Stimulated activated CD8-positive, alpha-beta memory T cell treated with anti-CD3 and anti-CD28 coated beads, Interleukin-15, amount 100 ng/mL, for 4 hours (primary cell): ENCODE measurements at places on chromosomes 13 and 19.

- no peak for DNase-seq
These were observed 595.5 kb downstream of the SLITRK1 start for GRCh38 chr13:83286737-83287136.

DNA sequence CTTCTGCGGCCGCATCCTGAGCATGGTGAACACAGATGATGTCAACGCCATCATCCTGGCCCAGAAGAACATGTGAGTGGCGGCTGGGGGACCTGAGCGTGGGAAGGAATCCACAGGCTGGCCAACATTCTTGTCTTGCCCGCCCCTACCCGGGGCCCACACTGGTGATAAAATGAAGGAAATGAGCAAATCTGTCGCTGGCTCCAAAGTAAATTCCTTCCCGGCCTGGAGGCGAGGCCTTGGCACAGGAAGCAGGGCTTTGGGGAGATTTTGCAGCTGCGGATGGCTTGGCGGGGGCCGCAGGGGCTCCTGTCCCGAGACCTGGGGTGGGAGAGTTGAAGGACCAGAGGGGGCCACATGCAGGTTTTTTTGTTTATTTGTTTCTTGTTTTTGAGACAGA lies 4.4 kb downstream of the KXD1 start:
- no peak for DNase-seq

DNA sequence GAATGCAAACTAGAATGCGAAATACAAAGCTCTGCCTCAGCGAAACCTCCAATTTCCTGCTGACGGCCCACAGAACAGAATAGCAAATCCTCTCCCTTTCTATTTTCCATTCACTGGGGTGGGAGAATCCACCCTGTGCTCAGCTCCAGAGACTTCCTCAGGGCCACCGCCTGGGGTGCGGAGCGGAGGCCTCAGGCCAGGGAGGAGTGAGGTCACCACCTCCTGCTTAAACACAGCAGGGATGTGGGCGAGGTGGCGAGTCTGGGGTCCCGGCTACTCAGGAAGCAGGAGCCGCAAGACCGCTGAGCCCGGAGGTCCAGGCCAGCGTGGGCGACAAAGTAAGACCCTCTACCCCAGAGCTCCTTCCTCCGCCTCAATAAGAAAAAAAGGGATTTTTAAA lies 666 bp upstream of the ZNF320 start:
- no peak for DNase-seq

GRCh38 chr19:37778613-37779126 lies 716 bp downstream of the ZNF573 start:
- no peak for DNase-seq

GRCh38 chr19:2507109-2507508 lies 31.2 kb downstream of the GADD45B start:
- no peak for DNase-seq

DNA sequence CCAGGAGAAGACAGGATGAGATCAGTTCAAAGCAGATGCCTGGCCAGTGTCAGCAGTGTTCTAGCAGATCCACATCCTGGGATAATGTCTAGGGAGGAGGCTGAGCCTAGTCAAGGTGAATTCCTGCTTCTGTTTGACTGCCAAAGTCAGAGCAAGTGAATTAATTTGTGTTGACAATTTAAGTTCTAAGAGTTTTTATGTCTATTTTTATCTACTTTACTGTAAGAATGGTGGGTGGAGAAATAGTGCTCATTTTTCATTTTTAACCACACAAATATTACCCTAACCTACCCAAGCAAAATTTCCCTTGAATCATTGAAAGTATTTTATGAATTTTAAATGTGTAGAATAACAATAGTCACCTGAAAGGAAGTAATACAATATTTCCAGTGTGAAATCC lies 207.6 kb upstream of the SLC10A2 start:
- DNase-seq: no peak

DNA sequence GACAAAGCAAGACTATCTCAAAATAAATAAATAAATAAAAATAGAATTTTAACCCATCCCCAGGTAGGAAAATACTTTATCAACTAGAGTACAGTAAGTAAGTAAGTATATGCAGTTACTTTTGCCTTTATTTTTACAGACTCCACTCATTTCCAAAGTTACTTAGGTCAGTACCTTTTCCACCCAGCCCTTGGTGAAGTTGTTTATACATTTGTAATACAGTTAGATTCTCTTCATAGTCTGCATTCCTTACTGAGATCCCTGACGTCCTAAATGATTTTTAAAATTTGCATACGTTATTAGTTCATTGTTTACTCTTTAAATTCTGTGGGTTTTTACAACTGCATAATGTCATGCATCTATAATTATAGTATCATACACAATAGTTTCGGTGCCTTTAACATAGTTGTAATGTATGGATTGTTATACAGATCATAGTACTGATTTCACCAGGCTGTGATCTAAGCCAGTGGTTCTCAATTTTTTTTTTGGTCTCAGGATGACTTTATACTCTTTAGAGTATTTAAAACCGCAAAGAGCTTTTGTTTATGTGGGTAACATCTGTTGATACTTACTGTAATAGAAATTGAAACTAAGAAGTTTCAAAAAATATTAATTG lies 10.4 kb downstream of the SETDB2 start:
- no peak for DNase-seq

DNA sequence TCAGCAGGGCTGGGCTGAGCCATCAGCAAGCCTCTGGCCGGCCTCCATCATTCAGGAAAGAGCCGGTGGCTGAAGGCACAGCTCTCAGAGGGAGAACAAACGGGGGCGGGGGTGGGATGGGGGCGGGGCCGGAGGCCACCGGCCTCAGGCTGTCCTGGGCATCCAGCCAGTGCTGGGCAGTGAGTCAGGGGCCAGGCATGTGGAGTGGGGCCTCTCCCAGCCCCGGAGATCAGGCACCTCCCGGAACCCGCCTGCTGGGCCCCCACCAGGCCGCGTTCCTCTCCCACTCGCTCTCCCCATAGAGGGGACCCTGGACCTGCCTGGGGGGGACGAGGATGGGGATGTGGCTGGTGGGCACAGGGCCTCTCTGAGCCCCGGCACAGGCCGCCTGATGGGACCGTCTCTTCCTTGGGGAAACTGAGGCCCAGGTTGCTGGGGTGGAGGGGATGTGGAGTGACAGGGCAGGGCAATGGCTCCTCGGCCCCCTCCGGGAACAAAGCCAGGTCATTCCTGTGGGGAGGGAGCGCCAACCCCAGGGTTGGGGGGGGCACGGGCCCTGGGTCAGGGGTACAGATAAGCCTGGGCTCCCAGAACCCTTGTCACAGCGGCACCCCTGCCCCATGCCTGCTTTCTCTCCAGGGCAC lies 12.9 kb downstream of the SPC24 start:
- DNase-seq: no peak

DNA sequence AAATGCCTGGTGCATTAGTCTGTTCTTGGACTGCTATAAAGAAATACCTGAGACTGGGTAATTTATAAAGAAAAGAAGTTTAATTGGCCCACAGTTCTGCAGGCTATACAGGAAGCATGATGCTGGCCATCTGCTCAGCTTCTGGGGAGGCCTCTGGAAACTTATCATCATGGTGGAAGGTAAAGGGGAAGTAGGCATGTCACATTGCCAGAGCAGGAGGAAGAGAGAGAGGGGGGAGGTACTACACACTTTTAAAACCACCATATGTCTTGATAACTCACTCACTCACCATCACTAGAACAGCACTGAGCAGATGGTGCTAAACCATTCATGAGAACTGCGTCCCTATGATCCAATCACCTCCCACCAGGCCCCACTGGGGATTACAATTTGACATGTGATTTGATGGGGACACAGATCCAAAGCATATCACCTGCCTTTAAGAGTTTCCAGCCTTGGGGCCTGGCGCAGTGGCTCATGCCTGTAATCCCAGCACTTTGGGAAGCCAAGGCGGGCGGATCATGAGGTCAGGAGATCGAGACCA lies 219.0 kb downstream of the KATNAL1 start:
- no peak for DNase-seq

DNA sequence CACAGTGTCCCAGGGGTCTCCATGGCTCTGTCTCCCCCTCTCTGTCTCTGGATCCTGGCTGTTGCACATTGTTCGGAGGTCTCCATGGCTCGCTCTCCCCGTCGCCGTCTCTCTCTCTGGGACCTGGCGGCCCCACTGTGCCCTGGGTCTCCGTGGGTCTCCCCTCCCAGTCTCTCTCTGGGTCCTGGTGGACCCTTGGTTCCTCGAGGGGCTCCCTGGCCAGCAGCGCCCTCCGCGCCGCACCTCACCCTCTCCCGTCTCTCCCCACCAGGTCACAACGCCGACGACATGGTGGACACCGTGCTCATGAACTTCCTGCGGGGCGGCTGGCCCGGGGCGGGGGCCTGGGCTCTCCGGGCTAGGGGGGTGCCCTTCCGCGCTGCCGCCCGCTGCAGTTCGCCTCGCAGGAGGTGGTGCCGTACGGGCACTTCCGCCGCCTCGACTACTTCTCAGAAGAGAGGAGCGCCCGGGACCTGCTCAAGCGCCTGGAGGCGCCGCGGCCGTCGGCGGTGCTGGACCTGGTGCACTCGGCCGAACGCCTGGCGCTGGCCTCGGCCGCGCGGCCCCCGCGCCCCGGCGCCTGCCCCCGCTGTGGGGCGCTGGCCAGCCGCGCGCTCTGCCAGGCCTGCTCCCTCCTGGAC lies 29.1 kb downstream of the SIGLEC5 start:
- no peak for DNase-seq

GRCh38 chr19:53655042-53655665 lies 23.4 kb downstream of the DPRX start:
- DNase-seq: no peak

- no peak for DNase-seq
These were observed 1.1 kb downstream of the STK24 start for GRCh38 chr13:98575904-98576199.

GRCh38 chr19:41175801-41176777 lies 16.9 kb upstream of the CYP2S1 start:
- DNase-seq: no peak

- no peak for DNase-seq
These were observed 28.3 kb downstream of the PIP5K1C start for GRCh38 chr19:3671680-3672574.

GRCh38 chr19:7505682-7506384 lies 10.1 kb upstream of the ZNF358 start:
- no peak for DNase-seq

GRCh38 chr13:92821324-92821723 lies 405.3 kb upstream of the GPC6 start:
- no peak for DNase-seq

GRCh38 chr13:50911081-50911631 lies 1.6 kb downstream of the RNASEH2B start:
- DNase-seq: no peak

DNA sequence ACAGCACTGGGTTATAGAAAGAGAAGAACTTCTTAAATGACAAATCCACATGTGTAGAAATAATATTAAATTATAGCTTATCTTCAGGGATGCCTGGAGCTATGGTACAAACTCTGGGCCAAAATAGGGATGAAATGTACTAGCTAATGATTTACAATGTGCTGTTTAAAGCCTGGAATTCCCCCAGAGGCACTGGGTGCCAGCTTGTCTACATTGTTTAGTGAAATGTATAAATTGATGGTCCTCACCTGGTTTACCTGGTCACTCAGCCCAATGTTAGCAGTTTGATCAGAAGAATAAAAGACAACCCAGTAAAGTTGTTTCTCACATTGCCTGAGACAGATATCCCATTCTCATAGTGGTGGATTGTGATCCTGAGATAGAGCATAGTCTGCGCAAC lies 597.2 kb downstream of the DIAPH3 start:
- DNase-seq: no peak

- DNase-seq: no peak
These were observed 11.0 kb upstream of the ZNF492 start for GRCh38 chr19:22622901-22623840.

DNA sequence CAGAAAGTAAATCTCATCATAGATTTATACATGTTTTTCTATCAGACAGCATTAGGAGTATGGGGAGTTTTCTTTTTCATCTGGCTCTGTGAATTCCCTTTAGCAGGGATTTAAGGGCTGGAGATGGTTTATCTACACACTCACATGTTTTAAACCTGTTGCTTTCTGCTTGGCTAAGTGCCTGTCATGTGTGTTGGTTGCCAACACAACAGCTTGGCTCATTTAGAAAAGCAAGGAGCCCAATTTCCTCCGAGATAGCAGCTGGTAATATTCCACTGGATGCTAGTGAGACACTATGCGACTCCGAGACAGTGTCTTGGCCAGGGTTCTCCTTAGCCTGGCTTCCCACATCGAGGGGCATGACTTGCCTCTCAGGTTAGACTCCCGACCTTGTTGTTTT lies 83.3 kb downstream of the KLF5 start:
- DNase-seq: no peak

- DNase-seq: no peak
These were observed 375.5 kb downstream of the PCDH20 start for GRCh38 chr13:61040181-61040580.
